SIG-M5 (cell line): ENCODE measurements at places on chromosomes 6 and 20.

DNA sequence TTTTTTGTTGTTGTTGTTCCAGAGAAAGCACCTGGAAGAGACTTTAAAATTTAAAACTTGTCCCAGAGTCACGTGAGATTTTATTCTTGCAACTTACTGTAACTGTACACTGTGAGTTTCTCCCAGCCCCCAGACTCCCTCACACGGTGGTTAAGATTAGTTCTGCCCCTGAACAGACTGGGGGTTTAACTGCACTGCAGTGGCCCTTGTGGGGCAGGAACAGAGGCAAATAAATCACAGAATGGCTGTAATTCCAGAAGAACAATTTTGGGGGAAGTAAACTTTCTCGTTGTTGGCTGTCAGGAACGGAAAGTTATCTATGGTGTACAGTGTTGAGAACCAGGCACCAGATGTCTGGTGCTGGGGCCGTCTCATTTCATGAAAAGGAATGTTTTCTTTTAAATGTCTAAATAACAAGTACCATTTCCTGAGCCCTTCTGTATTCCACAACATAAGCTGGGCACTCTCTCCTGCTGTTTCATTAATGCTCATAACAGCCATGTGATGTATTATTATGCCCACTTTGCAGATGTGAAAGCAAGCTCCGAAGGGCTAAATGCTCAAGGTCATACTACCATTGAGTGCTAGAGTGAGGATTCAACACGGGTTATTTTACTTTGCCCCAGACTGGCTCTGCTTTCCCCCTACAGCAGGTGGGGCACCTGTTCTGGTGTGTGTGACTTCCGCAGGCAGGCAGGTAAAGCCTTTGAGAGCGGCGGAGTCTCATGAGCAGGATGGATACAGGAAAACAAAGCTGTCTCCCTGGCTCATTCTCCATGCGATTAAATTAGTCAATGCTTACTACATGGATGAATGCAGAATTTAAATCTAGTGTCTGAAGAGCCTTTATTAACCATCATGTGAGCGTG, 30.5 kb downstream of the CNKSR3 start:
- no peak for DNase-seq

GRCh38 chr20:44187054-44187771, at the start of gene JPH2:
Gene JPH2 (minus strand): TSS chr20:44187188. CDS start chr20:44186705, 483 bp downstream.
- DNase-seq, result no peak

GRCh38 chr6:63525186-63525878, 46.9 kb upstream of the LOC128125822 start:
- no peak for DNase-seq

- DNase-seq, result no peak
Observed at GRCh38 chr6:278494-278893, 13.8 kb upstream of the DUSP22 start.

DNA sequence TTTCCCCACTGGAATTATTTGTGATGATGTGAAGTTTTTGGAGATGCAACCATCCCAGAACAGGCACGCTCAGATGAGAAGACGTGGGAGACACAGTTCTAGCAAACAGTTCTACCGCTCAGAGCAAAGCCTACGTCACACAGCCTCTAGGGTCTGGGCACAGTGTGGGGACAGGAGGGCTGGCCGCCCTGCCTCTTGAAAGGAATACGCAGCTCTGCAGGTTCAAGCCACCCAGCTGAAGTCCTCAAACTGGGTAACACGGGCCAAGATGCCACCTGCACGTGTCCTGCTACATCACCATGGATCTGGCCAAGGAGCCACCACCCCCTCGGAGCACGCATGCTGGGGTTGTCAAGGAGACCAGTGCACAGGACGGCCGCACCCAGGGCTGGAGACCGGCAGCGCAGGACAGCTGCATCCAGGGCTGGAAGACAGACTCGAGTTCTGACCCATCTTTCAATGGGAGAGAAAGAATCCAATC, 75.0 kb downstream of the NOL4L start:
- DNase-seq, result no peak

GRCh38 chr20:31566658-31567379, 38.3 kb upstream of the ID1 start:
- no peak for DNase-seq

DNA sequence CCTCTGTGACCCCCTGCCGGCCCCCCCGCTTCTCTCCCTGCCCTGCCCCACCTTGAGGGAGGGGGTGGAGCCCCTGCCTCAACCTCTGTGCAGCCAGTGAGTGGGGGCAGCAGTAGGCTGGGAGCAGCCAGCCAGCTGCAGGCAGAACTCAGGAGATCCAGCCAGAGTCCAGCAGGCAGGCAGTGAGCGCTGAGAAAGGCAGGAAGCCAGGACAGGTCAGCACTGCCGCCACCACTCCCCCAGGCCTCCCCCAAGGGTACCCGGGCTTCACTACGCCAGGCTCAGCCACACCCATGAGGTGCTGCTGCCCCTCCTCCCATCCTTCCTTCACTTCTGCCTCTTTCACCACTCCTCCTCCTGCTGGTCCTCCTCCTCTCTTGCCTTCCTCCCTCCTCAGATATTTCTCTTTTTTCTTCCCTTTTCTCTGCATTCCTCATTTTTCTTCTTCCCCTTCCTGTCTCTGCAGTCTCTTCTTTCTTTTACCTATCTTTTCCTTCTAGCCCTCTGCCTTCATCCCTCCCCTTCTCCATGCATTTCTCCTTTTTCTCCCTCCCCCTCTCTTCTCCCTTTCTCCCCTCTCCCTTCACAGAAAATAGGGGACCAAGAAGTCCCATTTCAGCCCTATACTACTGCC, 11.5 kb downstream of the TMEM63B start:
- no peak for DNase-seq

DNA sequence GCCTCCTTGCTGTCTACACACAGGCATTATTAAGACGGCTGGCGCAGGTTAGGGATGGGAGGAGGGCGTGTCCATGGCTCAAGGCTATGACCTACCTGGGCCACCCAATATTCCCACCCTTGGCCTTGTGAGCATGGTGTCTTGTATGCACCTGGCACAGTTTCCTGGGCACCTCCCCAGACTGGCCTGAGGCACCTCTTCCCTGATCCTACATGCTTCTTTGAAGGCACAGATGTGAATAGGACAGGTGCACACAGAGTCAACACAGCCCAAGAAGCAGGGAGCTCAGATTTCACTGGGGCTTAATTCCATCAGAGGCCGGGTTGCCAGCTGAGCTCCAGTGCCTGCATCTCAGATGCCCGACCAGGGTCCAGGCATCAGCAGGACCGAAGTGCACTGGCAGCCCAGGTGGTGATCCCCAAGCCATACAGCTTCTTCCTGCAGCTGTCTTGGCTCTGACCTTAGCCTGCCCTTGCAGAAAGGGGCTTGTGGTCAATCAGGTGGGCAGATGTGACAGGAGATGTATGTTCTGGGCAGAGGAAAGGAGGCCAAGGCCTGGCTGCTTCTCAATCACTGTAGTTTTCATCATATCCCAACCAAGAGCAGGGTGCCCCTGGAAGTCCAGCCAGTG, 287.7 kb downstream of the CLIC5 start:
- DNase-seq, result no peak

DNA sequence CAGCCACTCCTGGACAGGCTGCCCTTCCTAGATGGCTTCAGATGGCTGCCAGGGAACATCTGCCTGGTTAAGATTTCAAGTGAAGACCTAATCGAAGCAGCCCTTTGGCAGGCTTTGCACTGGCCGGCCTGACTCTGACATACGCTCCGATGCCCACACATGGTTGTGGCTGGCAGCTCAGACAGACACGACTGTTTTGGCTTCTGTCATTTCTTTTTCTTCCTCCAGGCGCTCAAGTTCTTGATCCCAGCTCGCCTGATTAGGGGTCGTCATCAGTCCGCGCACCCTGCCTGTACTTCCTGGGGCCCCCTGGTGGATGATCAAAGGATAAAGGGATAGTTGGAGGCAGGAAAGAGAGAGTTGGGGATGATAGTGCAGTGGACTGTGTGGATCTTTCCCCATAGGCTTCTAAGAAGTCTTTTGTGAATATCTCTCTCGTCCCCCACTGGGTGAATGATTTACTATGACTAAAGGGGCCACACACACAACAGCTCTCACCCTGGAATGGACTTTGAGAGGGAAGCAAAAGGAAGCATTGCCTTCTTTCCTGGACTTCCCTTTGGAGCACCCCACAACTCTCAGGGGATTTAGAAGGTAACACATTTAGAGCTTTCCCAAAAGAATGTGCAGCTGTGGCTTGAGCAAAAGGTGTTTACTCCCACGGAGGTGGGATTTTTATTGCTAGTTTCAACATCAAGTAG, 21.4 kb upstream of the TRAM2 start:
- DNase-seq, result no peak

DNA sequence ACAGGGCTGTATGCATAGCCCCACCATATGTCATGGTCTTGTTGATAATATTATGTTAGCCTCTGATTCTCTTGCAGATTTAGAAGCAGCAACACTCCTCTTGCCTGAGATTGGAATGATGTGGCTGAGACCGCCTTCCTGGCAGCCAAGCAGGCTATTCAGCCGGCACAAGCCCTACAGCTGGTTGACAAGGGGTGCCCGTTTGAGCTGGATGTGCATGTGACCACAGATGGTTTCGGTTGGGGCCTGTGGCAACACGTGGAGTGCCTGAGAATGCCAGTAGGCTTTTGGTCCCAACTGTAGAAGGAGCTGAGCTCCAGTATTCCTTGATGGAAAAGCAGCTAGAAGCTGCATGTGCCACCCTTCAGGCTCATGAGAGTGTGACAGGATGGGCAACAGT, 303.6 kb upstream of the POU3F2 start:
- no peak for DNase-seq

- DNase-seq, result no peak
Observed at GRCh38 chr6:25542984-25543910, 108.8 kb upstream of the SCGN start.

DNA sequence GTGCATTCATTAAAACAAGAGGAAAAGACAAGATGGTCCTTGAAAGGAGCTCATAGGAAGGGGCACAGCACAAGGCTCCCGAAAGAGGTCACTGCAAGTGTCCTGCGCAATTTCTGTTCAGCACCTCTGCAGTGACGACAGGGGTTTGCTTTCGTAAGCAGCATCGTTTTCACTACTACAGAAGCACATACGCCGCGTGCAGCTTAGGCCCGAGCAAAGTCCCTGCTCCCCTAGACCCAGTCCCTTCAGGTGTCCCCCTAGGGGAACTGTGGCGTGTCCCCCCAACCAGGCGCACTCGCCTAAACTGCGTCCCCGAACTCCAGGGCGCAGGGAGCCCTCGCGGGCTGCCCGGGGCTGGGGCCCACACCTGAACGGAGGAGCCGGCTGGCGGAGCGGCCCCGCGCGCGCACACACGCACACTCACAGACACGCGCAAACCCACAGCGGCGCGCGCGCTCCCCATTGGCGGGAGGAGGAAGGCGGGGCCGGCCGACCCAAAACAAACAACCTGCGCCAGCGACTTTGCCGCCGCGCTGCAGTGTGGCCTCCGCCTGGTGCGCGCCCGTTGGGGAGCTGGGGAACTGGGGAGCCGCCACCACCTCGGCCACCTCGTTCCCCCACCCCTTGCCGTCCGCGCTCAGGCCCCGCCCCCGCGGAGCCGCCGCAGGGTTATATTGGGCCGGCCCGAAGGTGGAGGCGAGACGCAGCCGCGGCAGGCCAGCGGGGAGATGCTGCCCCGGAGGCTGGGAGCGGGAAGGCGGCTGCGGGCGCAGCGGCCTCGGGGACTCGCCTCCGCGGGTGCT, at the start of gene FOXQ1:
Gene FOXQ1 (plus strand): TSS at position 699 of the 803 bp plus-strand sequence. CDS start 607 bp downstream, outside the sequence.
- DNase-seq, result no peak

DNA sequence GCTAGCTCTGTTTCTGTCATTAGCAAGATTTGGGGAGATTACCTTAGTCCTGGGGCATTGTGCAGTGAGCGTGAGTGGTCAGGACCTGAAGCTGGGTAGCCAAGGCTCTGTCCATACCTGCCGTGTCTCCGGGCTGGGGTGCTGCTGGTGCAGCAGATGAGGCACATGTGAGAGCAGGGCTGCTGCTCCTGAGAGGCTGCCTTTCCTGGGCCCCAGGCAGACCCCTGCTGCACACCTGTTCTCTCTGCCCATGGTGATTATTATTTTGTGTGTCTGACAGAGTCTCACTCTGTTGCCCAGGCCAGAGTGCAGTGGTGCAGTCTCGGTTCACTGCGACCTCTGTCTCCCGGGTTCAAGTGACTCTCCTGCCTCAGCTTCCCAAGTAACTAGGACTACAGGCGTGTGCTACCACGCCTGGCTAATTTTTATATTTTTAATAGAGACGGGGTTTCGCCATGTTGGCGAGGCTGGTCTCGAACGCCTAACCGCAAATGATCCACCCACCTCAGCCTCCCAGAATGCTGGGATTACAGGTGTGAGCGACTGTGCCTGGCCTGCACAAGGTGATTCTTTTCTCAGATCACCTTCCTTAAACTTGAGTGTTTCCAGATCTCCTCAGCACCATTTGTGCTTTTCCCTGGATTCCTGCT, 36.8 kb upstream of the IRF4 start:
- no peak for DNase-seq

DNA sequence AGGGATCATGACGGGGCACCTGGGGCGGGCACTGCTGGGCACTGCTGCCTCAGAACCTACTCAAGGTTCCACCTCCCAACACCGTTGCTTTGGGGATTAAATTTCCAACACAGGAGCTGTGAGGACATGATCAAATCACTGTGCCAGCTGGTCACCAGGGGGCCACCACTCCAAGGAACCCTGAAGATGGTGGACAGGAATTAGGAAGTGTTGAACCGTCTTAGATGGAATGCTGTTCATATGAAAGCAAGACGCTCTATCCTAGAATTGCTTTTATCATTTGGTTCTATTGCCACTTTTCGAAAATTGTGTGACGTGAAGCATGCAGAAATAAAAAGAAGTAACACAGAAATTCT, 140.3 kb downstream of the DLL1 start:
- no peak for DNase-seq

- DNase-seq, result no peak
Observed at GRCh38 chr6:157116426-157116825, 206.9 kb downstream of the TMEM242 start.

- no peak for DNase-seq
Observed at GRCh38 chr20:2340823-2341222, 39.9 kb upstream of the TGM6 start.

- no peak for DNase-seq
Observed at GRCh38 chr20:63101781-63102720, 95.3 kb upstream of the BHLHE23 start.

DNA sequence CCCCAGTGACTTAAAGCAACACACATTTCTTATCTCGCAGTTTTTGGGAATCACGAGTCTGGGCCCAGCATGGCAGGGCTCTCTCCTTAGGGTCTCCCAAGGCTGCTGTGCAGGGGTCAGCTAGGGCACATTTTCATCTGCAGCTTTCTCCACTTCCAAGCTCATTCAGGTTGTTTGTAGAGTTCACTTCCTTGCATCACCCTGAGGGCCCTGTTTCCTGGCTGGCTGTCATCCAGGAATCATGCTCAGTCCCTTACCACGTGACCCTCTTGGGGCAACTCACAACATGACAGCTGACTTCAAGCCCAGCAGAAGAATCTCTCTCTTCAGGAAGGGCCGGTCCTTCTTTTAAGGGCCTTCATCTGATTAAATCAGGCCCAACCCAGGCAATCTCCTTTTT, 21.3 kb downstream of the SNAP25 start:
- no peak for DNase-seq
